ENCODE measurements at places on chromosomes 4 and X.

GRCh38 chr4:184408021-184408683, 66.2 kb downstream of the IRF2 start:
- DNase-seq = peak; percentile 56

GRCh38 chrX:26208012-26208411, 8.0 kb upstream of the MAGEB5 start:
- DNase-seq = no peak

GRCh38 chrX:123773258-123773988, 40.6 kb upstream of the THOC2 start:
- no peak for DNase-seq

GRCh38 chrX:140712413-140713173, 3.0 kb downstream of the LINC00632 start:
- DNase-seq = peak; percentile 16

GRCh38 chr4:42078184-42078801, 74.2 kb downstream of the BEND4 start:
- no peak for DNase-seq

GRCh38 chr4:95867919-95868318, 28.0 kb downstream of the PDHA2 start:
- no peak for DNase-seq

DNA sequence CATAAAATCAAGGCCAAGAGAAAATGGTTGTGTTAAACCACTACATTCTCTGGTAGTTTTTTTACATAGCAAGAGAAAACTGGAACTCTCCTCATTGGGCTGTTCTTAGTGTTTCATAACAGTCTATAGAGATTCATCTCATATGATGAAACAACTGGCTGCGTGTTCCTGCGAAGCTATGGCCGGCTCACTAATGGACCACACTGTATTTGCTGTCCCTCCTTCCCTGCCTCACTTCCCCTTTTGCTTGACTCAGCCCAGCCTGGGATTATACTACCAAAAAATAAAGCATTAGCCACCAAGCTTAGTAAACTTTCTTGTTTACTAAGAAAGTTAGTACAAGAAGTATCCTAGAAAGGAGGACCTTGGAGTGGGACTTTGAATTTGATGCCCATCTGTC, 31.6 kb upstream of the LSM6 start:
- no peak for DNase-seq

- no peak for DNase-seq
These were observed 439 bp downstream of the SEC31A start for GRCh38 chr4:82890528-82890900.

DNA sequence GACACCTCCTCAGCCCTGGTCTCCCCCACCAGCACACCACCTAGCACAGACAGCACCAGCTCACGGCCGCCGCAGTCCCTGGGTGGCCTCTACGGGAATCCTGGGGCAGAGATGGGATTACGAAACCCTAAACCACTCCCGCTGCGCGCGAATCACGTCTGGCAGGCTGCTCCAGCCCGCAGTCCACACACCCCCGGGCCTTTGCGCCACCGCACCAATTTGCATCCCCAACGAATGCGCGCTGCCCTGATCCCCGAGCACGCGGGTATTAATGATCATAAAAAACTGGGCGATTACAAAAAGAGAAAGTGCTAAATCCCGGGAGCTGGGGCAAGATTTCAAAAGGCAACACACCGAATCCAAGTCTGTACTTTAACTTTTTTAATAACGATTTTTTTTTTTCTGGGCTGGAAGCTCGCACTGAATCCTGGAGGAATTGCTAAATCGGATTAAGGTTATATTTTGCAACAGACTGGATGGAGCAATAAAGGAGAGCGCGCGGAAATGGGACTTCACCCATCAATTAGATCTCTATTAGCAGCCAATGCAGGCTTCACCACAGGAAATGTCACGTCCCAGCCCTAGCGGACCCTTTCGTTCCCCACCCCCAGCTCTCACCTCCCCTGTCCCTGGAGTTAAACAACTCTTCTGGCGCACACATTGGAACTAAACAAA, 69.8 kb upstream of the TMEM33 start:
- DNase-seq = no peak

GRCh38 chrX:64977051-64977450, 801 bp upstream of the ZC4H2 start:
- no peak for DNase-seq

- no peak for DNase-seq
These were observed 422.1 kb downstream of the BCOR start for GRCh38 chrX:39675619-39676018.

DNA sequence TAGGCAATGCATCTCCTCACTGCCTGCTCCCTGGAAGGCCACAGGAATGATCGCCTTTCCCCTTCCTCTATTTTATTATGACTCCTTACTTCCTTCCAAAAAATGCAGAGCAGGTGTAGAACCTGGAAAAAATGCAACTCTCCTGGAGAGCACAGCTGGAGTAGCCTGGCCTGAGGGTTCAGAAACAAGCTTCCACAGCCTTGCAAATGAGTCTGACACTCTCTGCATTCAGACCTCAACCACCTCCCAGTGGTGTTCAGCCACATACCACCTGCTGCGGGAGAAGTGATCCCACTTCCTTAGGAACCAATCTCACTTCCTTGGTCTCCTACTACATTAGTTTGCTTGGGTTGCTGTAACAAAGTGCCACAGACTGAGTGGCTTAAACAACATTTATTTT, 368.1 kb upstream of the NOCT start:
- no peak for DNase-seq

- no peak for DNase-seq
These were observed 131.5 kb upstream of the LDB2 start for GRCh38 chr4:17029964-17030363.

- DNase-seq = no peak
These were observed 5.2 kb downstream of the PPAT start for GRCh38 chr4:56430203-56430602.

DNA sequence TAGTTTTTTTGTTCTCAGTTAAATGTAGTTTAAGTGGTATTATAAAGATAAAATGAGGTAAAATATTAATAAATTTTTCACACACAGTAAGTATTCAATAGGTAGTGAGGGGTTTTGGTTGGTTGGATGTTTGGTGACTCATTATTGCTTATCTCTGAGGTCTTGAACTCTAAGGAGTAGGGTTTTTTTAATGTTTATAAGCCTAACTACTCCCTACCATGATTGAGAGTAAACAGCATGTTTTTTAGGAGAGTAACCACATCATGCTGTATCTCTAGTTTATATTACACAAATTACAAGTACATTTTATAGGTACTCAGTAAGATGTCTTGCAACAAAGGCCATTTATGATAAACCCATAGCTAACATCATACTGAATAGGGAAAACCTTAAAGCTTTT, 181.6 kb downstream of the MAPK10 start:
- DNase-seq = no peak

- no peak for DNase-seq
These were observed 104.9 kb downstream of the ARHGAP10 start for GRCh38 chr4:147836807-147837206.

DNA sequence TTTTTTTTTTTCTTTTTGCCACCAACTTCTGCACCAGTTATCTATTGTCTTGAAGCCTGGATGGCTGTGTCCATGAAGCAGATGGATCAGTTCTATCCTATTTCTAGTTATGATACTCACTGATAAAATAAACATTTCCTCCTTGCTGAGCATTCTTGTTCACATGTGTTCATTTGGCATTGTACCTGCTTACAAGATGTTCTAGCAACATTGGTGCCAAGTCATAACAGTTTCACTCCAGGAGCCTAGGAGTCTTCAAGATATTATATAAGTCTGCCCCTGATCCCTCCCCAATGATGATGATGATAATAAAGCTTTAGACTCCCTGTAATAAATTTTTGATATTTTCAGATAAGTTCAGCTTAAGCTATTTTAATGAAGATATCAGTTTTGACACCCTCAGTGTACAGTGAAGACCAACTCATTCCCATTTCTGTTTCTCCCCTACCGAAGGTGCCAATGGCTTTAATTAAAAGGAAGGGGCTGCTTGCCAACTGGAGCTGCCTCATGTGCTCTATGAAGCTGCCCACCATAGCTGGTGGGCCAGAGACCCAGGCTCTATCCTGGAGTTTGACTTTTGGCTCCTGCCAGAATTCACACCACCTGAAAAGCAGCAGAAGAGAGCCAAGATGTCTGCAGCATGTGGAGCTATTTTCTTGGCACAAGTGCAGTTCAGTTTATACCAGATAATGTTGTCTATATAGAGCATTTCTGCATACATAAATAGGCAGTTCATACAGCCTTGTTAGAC, 265.4 kb upstream of the TET2 start:
- DNase-seq = no peak

DNA sequence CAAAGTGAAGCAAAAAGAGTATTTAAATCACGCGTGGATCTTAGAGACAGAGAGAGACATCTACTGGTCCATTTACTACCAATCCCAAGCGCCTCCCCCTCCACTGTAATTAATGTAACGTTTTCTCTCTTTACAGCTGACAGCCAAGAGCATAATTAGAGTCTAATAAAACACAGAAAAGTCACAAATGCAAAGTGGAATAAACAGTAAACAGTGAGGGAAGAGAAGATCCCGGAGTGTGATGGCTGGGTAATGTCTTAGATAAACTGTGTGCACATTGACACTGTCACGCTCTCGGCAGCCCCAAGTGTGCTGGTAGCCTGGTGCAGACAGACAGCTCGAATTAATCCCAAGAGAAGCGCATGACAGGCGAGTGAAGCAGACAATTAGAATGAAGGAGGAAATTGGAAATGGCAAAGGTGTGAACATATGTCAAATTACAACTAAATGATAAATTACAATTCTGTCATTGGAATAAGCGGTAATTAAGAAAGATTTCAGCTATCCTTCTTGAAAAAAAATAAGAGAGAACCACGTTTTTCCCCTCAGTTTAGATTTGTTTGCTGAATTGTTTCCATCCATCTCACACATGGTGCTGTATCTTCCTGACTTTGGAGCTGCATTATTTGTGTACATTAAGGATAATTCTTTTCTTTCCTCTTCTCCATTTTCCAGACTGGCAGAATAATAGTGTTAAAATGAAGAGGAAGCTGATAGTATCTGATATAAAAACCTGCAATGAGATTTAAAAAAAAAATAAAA, 100.1 kb downstream of the CXXC4 start:
- DNase-seq = no peak

GRCh38 chr4:58502839-58503238, 1392.7 kb upstream of the IGFBP7 start:
- DNase-seq = no peak

DNA sequence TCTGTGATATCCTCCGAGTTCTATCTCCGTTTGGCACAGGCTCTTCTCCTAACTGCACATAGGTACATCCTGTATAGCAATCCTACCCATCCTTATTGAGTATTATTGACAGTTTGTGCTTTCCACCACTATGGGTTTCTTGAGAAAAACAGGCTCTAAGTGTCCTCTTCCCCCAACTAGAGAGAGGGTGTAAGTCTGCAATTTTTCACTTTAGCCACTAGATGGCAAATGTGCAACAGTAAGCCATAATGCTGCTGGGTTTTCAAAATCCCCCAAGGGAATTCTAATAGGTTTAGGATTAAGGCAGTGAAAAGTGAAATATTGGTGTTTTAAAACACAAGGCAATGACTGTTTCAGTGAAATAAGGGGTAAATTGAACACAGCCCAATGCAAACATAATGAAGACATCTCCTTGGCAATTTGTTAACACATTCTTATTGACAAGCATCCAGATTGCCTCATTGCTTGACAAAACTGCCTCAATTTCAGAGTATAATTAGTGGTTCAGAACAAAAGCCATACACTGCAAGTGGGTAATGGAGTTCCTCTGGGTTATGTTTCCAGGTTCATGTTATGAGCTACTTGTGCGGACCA, 239.0 kb upstream of the HTR2C start:
- peak; percentile 47 for DNase-seq

- DNase-seq = no peak
These were observed at the start of gene REELD1 for GRCh38 chr4:146214238-146214637. Gene REELD1, plus strand, starts transcription at chr4:146214538. Its CDS starts 2,415 bp downstream, at chr4:146216953.

DNA sequence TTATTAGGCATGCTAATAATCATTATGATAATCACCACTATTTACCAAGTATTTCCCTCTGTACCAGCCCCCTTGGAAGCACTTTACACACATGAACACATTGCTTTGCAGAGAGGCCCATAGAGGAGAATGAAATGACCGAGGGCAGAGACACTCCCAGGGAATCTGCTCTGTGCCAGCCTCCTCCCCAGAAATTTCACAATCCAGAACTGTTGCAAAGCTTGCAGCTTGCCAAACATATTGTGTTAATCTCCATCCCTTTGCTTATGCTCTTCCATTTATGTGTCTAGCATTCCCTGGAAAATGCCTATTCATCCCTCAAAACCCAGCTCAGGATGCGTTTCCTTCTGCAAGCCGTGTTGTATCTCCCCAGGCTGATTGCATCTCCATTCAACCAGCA, 37.8 kb downstream of the CYTL1 start:
- DNase-seq = peak; percentile 87

- no peak for DNase-seq
These were observed 19.8 kb downstream of the CENPVL3 start for GRCh38 chrX:51598899-51599298.

DNA sequence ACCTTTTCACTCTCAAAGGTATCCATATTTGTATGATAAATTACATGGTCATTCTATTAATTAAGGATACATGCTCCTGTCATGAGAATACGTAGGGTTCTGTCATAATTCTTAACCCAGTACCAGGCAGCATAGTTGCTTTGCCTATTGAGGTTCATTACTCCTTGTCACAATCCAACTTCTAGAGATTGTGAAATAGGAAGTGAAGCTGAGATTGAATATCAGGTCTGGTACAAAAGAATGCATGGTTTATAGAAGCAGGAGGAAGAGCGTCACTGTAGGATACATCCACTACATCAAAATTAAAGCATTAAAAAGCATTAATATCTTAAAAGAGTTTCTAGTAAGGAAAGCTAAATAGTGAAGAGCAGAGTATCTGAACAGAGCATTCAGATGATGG, 647.0 kb downstream of the IQCM start:
- DNase-seq = no peak

DNA sequence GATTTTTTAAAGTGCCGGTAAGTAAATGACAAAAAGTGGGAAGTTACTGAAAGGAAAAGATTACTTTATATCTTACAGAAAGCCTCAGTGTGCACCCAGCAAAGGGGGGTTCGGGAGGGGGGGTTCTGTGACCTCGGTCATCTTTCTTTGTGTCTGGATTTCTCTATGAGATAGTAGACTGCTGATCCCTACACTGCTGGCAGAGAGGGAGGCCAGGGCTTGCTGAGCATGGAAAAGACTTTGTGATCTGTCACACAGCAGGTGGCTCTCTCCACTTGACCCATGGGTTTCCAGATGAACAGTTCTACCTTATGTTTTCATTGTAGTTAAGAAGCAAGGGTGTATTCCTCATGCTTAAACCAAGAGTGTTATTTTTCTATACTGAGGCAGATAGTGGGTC, 475.6 kb downstream of the PCDH10 start:
- no peak for DNase-seq

- DNase-seq = peak; percentile 20
These were observed 562 bp downstream of the AKAP17A start for GRCh38 chrX:1591863-1592469.

DNA sequence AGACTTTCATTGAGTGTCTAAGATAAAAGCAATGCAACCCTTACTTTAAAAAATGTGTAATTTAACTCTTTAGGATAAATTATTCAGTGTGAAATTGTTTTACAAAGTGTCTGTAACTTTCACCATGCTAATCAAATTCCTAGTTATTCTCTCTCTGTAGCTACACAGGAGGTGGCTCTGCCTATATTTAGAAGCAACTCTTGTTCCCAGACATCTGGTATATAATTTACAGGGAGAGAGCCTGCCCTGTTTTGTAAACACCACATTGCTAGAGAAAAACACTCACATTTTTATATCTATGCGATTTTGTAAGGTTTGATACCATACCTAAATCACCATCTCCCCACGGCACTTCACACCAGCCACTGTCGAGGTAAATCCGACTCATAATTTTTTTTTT, 35.5 kb upstream of the SPATA4 start:
- DNase-seq = no peak

Data from AG08395 (cell line).